ENCODE measurements at places on chromosomes 1 and 21.

- DNase-seq: no peak
Measured at GRCh38 chr1:5267603-5268235, 613.3 kb downstream of the AJAP1 start.

DNA sequence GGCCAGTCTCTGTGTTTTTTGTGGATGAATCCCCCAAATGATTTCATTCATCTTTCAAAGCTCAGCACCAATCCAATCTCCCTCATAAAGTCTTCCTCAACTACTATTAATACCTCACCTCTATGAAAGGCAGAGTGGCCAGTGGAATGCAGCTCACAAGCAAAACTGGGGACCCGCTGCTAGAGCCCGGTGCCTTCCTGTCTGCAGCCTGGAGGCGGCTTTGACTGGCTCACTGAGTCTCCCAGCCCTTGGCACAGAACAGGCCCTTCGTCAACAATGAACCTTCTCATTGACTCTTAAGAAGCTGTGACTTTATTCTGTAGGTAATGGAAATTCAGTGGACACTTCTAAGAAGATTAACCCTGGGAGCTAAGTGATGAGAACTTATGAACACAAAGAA, 86.8 kb upstream of the RAB4A start:
- DNase-seq: no peak

- DNase-seq: no peak
Measured at GRCh38 chr1:230356190-230356589, 69.9 kb downstream of the PGBD5 start.

GRCh38 chr1:6129313-6129712, 50.8 kb downstream of the CHD5 start:
- DNase-seq: no peak

- peak; percentile 15 for DNase-seq
Measured at GRCh38 chr21:15414057-15414456, 315.7 kb upstream of the USP25 start.

- DNase-seq: no peak
Measured at GRCh38 chr1:163730411-163730821, 408.7 kb downstream of the NUF2 start.

DNA sequence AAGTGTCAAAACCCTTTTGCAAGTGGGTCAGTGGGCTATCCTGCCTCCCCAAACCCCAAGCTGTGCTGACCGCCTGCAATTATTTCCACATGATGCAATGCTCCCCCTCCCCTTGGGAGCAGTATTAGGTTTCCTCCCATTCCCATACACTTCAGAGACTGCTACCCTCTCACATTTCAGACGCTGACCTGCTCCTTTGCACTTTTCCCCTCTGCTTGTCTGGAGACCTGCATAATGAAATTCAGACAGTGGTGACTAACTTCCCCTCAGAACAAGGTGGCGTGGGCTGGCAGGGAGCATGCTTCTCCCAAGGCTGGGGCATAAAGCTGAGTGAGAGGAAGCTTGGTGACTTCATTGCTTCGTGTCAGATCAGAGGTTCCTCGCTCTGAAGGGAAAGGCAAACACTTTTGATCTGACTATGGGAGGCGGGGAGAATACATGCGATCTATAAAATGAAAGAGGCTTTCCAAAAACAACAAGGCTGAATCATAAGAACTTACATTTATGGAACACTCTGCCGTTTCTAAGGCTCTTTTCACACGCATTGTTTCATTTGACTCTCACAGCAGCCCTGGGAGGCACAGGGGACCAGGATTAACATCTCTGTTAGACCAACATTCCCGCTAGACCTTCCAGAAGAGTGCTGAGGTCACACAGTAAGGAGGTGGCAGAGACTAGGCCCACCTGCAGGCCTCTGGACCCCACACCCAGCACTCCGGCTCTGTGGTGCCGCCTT, 27.5 kb upstream of the ROR1 start:
- no peak for DNase-seq

DNA sequence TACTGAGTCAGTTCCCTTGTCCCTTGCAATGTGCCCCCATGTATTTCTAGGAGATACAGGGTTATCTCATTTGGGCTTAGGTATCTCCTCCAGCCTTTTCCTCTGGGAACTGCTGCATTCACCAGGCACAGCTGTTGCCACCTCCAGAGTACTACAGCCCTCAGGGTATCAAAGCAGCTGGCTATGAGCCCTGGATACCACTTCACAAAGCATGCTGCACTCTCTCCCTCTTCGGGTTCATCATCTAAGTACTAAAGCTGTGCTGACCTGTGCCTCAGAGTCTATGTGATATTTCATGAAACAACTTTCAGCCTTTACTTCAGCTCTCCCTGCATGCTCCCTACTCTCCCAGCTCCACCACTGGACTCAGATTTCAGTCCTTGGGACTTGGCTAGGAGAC, 62.3 kb downstream of the CCDC185 start:
- DNase-seq: no peak

GRCh38 chr1:151853411-151853943, at the start of gene THEM5:
TSS of gene THEM5 (minus strand) at chr1:151853712. CDS start at chr1:151853565, 147 bp downstream.
- no peak for DNase-seq

- DNase-seq: no peak
Measured at GRCh38 chr1:54384918-54385726, 21.1 kb downstream of the SSBP3 start.

- DNase-seq: no peak
Measured at GRCh38 chr1:228986093-228986904, 251.0 kb downstream of the RHOU start.

DNA sequence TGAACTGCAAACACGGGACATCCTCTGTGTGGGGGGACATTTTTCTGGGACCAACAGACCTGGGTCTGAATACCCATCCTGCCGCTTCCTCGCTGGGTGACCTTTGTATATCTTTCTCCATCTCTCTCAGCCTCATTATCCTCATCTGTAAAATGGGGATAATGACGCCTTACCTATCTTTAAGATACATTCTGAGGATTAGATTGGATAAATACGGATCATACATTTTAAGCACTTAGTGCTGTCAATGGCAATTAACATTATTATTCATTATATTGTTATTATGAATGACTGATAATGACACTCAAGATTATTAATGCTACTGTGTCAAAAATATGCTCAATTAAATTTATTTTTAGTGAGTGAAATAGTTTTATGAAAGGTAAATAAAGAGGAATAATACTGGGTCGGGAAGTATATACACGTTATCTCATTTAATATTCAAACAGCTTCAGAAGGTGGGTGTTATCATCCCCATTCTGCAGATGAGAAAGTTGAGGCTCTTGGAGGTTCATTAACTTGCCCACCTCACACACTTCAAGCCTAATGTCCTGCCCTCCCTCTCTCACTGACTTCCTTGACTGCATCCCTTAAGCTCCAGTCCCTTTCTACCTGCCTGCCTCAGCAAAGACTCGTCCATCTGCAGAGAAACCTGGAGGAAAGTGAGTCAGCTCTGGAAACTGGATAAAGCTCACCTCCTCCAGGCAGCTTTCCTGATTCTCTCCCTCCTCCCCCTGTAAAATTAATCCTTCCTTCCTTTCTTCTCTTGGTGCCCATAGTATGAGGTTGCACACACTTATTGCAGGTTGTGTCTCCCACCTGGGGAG, 120.7 kb upstream of the JUN start:
- no peak for DNase-seq

DNA sequence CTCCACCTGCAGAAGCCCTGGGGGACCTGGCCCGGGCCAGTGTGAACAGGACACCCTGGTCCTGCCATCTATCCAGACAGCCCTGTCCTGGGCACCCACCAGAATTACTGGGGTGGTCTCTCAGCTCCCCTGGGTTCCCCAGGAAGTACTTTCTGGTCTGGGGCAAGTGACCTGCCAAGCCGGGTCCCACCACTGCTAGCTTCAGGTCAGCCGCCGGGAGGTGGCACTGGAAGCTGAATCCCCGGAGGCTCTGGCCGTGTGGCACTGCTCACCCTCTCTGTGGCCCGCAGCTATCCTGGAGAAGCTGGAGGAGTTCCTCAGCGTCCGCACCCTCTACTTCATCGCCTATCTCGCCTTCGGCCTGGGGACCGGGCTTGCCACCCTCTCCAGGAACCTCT, 21.3 kb downstream of the SLC45A1 start:
- no peak for DNase-seq

GRCh38 chr1:173038875-173039554, 11.7 kb downstream of the TNFSF18 start:
- DNase-seq: no peak

- DNase-seq: no peak
Measured at GRCh38 chr1:6890686-6891085, 105.4 kb downstream of the CAMTA1 start.

- DNase-seq: no peak
Measured at GRCh38 chr1:155697046-155697445, 8.2 kb downstream of the DAP3 start.

GRCh38 chr1:3777078-3777547, 4.6 kb downstream of the SMIM1 start:
- DNase-seq: no peak

DNA sequence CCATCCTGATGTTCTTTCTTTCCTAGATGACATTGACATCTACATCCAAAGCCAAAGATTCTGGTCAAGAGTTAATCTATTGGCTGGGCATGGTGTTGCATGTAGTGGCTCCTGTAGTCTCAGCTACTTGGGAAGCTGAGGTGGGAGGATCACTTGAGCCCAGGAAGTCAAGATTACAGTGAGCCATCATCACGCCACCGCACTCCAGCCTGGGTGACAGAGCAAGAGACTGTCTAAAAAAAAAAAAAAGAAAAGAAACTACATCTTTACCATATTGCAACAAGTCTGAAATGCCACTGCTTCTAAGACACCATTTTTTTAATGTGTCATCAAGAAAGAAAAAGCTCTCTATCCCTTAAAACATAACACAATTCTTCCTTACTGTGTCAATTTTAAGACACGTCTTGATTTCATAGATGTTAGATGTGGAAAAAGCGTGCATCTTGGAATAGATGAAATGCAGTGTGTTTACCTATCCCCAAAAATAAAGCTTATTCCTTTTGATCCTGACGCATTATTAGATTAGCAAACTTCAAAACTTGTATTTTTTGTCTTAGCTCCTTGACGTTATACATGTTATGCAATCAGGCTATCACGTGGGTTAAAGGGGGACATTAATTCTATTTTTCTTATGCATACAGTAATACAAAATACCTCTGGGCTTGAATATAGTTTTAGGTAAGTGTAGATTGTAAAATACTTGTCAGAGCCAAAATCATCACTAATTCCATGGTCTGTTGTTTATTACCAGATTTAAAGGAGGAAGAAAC, 46.3 kb downstream of the ELAPOR1 start:
- DNase-seq: no peak

DNA sequence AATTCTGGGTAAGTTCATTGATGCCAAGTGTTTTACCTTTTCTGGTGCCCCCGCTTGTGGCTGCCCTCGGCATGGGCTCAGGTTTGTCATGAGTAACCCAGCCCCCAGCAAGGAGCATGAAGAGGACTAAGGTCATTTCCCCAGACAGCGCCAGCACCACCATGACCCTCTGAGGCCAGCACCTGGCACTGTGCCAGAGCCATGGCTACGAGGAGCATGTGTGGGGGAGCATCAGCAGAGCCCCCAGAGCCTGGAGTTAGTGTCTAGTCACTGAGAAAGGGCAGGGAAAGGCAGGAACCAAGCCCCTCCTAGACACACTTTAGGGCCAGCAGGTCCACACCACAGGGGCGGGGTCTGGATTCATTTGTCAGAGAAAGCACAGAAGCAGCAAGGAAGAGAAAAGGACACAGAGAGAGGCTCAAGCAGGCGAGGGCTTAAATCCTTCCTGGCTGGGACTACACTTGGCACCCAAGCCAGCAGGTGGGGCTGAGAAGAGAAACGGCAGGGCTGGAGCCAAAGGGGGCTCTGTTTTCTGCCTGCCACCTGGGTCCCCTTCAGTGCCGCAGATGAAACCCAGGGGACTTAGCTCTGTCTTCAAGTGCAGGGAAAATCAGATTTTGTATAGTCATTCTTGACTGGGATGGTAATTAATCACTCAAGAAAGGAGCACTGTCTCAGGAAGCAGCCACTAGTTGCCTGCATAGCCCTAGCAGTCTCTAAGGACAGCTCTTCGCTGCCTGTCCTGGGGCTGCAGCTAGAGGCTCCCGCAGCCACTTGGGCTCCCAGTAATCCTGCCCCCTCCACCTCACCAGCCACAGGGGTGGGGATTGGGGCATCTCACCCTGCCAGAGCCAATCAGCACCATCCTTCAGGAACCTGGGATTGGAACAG, 79.6 kb upstream of the ZC3H12A start:
- DNase-seq: no peak

DNA sequence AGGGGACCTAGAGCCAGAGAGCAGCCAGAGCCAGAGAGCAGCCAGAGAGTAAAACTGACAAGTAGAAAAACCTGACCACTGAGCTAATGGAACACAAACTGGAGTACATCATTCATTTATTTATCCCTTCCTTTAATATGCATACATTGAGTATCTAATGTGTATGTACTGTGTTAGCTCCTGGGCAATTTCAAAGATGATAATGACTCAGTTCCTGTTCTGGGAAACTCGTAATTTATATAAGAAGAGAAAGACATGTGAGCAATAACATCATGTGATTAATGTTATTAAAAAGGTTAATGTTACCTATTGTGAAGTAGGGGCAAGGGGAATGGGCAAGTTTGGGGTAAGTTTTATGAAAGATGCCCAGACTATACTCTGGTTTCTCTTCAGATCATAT, 199.9 kb downstream of the TNR start:
- DNase-seq: no peak

- DNase-seq: peak; percentile 53
Measured at GRCh38 chr1:1869469-1869868, 21.4 kb downstream of the GNB1 start.

- DNase-seq: no peak
Measured at GRCh38 chr21:43331962-43332828, 94.7 kb downstream of the SIK1 start.

DNA sequence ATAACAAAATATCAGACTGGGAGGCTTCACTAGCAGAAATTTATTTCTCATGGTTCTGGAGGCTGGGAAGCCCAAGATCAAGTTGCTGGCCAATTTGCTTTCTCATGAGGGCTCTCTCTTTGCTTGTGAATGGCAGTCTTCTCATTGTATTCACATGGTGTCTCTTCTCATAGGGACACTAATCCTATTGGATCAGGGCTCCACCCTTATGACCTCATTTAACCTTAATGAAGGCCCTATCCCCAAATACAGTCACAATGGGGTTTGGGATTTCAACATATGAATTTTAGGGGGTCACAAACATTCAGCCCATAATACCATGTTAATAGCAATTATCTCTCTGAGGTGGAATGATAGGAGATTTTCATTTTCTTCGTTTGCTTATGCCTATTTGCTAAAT, 25.3 kb downstream of the TCEA3 start:
- no peak for DNase-seq

GRCh38 chr1:41439234-41439633, 45.2 kb downstream of the EDN2 start:
- DNase-seq: no peak
